Inflammatory macrophage treated with lipopolysaccharide for 4 hours (primary cell): ENCODE measurements at places on chromosomes 6 and 20.

- no peak for DNase-seq
These were observed 35.4 kb upstream of the PIM1 start for GRCh38 chr6:37134396-37135191.

DNA sequence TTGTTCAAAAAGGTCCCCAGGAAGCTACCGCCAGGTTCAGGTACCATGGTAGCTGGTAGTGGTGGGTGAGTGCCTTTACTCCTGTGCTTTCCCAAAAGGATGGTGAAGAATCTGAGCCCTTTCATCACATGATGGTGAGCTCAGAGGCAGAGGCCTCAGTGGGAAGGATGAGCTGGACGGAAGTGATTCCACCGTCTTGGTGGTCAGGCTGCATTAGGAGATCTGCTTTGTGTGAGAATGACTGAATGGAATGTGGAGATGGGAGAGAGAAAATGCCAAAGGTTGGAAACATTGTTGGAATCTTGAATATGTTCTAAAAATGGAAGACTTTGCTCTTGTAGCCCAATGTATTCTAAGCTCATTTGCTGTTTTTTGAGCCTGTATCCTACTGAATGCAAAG, 108.1 kb upstream of the SCP2D1 start:
- no peak for DNase-seq

GRCh38 chr20:57394121-57395082, 3.2 kb downstream of the RBM38 start:
- DNase-seq: no peak

DNA sequence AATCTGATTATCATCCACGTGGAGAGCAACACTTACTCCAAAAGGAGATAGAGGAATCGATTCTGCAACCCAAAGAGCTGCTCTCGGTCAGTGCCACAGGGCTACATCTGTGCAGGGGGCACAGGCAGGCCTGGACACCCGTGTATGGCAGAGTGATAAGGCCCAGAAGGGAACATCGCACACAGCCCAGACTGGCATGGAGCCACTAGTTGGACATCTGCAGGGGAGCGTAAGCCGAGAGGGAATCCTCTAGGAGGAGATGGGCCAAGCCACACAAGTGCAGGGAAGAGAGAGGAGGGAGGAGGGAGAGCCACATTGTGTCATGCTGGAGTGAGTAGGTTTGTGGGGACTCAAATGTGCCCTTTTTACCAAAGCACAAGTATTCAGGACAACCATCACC, 50.4 kb upstream of the ENTPD6 start:
- DNase-seq: no peak

DNA sequence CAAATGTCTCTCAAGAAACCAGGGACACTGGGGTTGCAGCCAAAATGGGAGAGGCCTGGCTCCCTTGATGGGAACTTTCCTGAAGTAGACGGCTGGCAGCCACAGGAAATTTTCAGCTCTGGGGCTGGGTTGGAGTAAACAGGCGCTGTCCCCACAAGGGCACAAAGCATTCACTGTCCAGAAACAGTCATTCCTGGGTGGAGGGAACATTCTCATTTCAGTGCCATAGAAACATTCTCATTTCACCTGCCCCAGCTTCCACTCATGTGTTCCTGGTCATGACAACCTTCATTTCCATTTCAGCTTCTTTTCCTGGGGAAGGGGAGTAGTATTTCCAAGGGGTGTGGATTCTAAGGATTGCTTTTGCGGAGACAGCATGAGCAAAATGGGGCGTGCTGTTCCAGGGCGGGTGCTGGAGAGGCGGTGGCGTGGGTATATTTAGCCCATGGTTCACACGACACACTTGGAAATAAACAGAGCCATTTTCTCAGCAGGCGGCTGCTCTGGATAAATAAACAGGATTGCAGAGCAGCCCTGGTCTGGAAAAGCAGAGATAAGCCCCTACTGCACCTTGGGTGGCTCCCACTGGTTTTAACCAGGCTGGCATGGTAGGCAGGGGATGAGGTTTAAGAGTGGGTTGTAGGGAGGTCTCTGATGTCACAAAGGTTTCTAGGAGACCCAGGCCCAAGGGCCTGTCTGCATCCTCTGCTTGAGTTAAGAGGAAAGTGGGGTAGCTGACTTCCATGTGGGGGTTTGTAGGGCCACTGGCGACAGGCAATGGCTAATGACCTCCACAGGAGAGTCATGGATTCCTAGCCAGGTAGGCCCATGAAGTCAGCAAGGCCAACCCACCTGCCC, 32.9 kb downstream of the COX4I2 start:
- DNase-seq: no peak

- no peak for DNase-seq
These were observed 131.4 kb upstream of the EPHA7 start for GRCh38 chr6:93550551-93551276.

DNA sequence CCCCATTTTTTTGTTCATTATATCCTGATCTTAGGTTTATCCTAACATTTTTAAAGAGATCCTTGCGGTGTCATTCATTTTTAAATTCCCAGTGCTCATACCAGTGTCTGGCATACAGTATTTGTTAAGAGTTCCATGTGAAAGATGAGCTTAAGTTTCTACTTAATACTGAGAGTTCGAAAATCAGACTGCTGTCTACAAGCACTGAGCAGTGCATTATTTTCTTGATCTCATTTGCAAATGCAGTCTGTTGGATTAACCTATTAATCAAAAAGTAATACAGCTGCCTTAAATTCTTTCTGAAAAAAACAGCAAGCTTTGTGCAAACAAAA, 663 bp downstream of the COQ3 start:
- DNase-seq: no peak

DNA sequence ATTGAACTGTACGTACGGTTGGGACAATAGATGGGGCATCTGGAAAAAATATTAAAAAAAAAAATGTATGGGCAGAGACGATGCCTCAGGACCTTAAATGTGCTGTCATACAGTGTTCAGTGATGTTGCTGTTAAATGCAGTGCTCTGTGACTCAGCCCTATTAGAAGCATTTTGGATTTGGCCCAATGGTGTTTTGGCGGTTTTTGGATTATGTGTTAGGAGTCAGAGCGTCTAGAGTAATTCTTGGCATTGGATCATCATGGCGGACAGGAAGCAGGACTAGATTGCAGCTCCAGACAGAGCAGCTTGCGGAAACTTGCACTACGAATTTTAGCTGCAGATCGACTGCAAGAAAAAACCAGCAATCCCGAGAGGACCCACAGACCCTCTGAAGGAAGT, 280.0 kb downstream of the SOX4 start:
- DNase-seq: no peak

- no peak for DNase-seq
These were observed 192.3 kb upstream of the RNF217 start for GRCh38 chr6:124769811-124770544.

DNA sequence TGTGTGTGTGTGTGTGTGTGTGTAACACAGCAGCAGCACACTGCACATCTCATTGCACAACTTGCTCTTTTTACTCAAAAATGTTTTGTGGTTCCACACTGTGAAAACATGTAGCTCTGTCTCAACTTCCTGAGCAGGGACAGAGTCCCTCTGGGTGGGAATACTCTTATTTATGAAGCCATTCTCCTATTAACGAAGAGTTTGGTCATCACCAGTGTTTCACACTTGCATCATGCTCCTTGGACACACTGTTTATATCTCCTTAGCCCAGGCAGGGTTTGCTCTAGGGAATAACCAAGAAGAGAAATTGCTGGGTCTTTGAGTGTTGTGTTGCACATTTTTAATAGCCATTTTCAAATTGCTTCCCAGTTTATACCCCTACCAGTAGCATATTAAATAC, 53.6 kb downstream of the ZNF831 start:
- DNase-seq: no peak

- DNase-seq: no peak
These were observed 12.4 kb downstream of the TRIM15 start for GRCh38 chr6:30175765-30176164.

GRCh38 chr6:1643830-1644445, 34.2 kb downstream of the FOXC1 start:
- no peak for DNase-seq

GRCh38 chr6:57301757-57302156, 15.7 kb upstream of the PRIM2 start:
- no peak for DNase-seq

DNA sequence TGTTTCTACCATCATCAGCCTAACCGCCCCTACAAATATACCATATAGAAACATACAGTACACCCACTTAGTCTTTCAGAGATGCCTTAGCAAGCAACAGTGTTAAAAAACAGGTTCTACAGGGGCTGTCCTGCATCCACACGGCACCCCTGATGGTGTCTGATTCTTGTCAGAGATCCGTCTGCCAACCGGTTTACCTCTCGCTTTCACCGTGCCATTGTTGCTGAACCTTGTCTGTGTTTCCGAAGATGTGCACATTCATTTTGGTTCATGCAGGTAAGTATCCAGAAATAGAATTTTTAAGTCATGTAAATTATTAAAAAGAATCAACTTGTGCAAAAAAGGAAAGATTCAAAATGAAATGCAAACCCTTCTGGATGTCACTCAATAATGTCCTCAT, 52.9 kb downstream of the EPHA7 start:
- no peak for DNase-seq

DNA sequence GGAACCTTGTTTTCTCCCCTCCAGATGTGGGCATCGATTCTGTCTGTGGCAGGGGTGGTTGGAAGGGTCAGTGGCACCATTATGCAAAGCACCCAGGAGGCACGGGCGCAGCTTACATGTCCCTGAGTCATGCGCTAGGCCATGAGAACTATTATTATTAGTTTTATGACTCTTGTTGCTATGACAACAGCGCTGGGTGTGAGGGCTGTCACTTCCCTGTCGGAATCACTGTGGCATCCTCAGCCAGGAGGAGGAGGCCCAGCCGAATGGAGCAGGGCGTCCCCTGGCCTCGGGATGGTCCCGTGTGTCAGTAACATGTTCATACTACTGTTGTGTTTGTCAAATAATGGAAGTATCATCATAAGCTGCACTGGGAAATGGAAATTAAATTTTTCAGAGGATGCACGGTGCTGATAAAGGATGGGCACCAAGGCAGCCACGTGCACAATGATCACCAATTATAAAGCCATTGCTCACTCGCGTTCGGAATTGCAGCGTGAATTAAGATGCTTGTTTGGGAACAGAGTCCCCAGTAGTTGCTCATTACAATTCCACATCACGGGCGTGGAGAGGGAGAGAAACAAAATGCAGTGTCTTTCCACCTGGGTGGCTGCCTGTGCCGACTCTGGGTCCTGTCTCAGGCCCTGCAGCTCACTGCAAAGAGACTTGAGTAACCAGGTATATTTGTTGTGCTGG, 247.9 kb downstream of the CDH4 start:
- no peak for DNase-seq

GRCh38 chr6:16903470-16903869, 142.2 kb upstream of the ATXN1 start:
- peak; percentile 95 for DNase-seq

GRCh38 chr6:23524548-23524947, 601.5 kb upstream of the NRSN1 start:
- DNase-seq: no peak

- no peak for DNase-seq
These were observed 148.8 kb upstream of the RPS6KA2 start for GRCh38 chr6:166775923-166776220.

- no peak for DNase-seq
These were observed 282.6 kb downstream of the BMP7 start for GRCh38 chr20:56983813-56984212.

- DNase-seq: no peak
These were observed 13.8 kb downstream of the BRD2 start for GRCh38 chr6:32982084-32982701.

DNA sequence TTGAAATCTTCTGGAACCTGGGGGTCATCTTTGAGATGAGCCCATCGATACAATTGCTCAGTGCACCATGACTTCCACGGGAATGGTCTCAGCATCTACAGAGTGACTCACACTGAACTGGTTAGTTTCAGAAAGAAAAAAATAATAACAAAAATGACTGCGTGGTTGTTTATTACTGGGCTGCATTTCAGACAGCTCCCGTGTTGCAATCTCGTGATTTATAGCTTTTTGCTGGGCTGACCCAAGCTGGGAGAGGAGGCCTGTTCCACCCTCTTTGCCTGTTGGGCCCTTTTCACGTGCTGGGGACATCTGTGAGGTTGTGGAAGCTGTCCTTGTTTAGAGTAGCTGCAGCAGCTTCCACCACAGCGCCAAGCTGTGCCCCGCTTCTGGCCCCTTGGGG, 225.5 kb downstream of the BMP7 start:
- no peak for DNase-seq

- no peak for DNase-seq
These were observed 40.0 kb upstream of the GCNT2 start for GRCh38 chr6:10481101-10481500.

DNA sequence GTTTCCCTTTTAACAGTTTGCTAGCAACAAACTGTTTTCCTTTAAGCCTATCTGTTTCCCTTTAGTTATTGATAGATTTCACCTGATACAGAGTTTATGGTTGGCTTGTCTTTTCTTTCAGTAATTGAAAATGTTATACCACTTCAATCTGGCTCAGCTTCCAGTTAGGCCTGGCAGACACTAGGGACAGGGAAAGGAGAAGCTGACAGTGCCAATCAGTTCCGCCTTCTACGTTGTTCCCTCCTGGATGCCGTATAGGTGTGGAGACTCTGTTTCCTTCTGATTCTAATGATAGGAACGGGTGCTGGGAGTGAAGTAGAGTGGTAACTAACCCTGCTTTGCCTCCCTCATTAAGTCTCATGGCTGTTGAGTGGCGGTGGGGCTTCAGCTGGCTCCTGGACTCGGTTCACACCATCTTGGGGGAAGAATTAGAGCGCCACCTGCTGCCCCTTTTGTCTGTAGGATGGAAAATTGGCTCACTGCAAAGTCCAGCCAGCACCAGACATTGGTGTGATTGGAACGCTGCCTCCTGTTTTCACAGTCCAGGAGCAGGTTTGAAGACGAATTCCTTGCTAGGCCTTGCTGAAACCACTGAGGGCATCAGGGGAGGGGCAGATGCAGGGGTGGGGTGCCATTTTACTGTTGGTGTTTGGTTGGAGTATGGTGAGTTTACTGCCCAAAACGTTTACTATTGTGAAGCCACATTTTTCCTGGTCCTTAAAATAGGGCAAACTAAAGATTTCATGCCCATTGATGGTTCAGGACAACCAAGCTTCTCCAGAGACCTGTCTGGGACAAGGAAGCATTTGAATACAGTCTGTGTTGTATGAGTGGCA, 1729.5 kb downstream of the GRIK2 start:
- peak; percentile 15 for DNase-seq

- peak; percentile 84 for DNase-seq
These were observed 30.6 kb downstream of the COL11A2 start for GRCh38 chr6:33161354-33162331.

- peak; percentile 4 for DNase-seq
These were observed 79.0 kb downstream of the ANKEF1 start for GRCh38 chr20:10113746-10114145.

GRCh38 chr6:41545703-41546474, at the start of gene FOXP4:
FOXP4 (plus strand) TSS chr6:41546381; CDS start chr6:41565761, 19,380 bp downstream.
- peak; percentile 80 for DNase-seq

DNA sequence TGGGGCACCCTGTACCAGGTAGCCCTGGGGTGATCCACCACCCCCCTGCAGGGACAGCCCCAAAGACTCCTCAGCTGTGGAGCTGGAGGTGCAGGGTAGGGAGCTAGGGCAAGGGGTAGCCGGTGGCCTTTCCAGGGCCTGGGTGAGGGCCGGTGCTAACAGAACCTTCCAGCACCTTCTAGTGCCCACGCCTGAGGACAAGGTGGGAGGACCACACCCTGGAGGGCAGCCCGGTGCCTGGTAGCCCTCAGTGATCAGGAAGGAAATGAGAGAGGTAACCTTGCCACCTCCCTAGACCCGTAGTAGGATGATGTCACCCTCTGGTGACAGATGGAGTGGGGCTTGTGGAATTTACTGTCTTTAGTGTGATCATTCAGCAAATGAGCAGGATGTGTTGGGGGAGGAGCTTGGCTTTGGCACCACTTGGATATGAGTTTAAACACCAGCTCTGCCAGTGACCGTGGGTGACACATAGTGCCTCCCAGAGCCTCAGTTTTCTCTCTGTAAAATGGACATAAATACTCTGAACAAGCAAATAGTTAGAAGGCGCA, 187.7 kb downstream of the NFATC2 start:
- peak; percentile 18 for DNase-seq
